ENCODE measurements at places on chromosomes 4 and X.

DNA sequence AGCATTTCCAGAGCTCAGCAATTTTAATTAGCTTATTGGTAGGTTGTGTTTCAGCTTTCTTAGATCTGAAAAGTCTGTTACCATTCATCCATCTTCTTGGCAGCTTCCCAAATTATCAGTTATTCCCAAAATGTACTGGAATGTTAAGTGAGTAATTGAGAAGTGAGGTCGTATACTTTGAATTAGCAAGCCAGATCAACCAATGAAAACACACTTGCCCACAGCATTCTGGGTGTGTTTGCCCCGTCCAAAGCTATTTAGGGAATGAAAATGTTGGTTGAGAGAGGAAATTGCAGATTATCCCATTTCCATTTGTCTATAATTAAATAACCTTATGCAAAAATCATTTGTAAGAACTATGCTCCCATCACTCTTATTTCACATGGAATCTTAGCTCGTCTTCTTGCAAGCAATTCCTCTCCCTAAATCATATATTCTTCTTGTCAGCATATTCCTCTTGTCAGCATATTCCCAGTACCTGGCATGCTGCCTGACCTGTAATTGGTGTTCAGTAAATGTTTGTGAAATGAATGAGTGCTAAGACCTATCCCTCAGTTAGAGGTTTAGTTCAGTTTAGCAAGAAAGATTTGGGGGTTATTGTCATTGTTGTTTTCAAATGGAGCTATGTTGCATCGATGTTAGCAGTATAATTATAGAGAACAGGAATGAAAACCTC is 23.3 kb upstream of the ANTXR2 start:
- DNase-seq: no peak

DNA sequence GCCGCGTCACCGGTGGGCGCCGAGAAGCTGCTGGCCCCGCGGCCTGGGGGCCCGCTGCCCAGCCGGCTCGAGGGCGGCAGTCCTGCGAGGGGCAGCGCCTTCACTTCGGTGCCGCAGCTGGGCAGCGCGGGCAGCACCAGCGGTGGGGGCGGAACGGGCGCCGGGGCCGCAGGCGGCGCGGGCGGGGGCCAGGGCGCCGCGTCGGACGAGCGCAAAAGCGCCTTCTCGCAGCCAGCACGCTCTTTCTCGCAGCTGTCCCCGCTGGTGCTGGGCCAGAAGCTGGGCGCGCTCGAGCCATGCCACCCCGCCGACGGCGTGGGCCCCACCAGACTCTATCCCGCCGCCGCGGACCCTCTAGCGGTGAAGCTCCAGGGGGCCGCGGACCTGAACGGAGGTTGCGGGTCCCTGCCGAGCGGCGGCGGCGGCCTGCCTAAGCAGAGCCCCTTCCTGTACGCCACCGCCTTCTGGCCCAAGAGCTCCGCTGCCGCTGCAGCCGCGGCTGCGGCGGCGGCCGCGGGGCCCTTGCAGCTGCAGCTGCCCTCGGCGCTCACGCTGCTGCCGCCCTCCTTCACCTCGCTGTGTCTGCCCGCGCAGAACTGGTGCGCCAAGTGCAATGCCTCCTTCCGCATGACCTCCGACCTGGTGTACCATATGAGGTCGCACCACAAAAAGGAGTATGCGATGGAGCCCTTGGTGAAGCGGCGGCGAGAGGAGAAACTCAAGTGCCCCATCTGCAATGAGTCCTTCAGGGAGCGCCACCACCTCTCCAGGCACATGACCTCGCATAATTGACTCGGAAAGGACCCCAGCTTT is 5.6 kb downstream of the PRDM8 start:
- peak; percentile 19 for DNase-seq

- no peak for DNase-seq
Observed at GRCh38 chr4:119653990-119654389, 25.4 kb upstream of the PDE5A start.

DNA sequence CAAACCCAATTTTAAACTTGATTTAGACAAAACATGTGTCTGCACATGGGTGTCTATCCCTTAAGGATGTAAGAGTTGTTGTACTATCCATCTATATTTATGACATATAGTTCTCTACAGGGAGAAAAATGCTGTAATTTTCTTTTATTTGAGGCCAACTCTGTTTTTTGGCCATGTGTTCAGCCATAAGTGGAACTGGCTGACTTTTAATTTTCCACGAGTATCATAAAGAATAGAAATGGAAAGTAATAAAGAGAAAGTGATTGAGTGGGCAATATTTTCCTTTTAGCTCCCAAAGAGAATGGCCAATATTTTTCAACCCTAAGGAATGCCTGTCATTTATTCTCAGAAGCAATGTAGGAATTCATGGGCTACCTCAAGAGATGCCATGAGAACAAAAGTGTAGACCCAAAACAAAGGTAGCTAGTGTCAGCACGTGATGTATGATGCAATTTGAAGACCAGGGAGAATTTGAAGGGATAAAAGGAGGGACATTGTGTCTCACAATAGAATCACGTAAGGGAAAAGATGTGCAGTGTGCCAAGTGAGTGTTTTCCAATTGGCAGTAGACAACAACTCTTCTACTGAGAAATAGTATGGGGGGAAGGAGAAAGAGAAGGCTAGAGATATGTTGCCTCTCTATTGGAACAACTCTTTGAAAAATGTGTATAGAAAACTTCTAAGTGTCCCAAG is 27.8 kb upstream of the MXRA5 start:
- DNase-seq: no peak

GRCh38 chrX:17994429-17994828 is 133.3 kb upstream of the RAI2 start:
- DNase-seq: no peak

DNA sequence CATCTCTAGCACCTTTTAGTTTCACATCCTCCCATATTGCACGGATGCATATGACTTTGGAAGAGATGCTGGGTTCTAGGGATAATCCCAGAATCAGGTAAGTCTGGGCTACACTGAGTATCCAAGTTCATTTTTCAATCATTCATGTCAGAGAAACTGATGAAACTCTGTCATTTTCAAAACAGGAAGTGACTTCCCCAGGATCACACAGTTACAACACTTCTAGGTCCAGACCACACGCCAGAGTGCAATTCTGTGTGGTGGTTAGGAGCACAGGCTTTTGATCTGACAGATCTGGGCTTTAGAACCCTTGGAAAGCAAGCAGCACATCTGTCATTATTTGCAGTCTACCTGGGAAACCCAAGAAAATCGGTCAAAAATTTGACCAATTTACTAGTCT is 52.1 kb upstream of the CDKN2AIP start:
- no peak for DNase-seq
